ENCODE measurements at places on chromosomes 2 and 18.

- DNase-seq, result no peak
Observed at GRCh38 chr2:72889991-72890390, 2.8 kb downstream of the SPR start.

GRCh38 chr2:194264586-194264985 is 1392.4 kb upstream of the SLC39A10 start:
- DNase-seq, result no peak

DNA sequence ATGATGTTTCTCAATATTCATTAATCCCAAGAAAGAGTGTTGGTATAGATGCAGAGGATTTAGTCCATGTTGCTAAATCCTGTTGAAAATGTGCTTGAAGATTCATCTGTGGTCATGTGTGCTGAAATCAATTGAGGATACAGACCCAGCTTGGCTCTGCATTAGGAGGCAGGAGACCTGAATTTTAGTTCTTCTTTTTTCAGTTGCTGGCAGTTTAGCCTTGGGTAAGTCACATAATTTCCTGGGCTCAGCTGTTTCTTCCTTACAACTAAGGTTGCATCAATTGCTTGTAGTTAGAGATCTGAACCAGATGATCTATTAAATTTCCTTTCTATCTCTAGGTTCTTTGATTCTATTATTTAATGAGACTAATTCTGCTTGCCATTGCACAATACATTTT is 54.4 kb downstream of the SETBP1 start:
- DNase-seq, result no peak

DNA sequence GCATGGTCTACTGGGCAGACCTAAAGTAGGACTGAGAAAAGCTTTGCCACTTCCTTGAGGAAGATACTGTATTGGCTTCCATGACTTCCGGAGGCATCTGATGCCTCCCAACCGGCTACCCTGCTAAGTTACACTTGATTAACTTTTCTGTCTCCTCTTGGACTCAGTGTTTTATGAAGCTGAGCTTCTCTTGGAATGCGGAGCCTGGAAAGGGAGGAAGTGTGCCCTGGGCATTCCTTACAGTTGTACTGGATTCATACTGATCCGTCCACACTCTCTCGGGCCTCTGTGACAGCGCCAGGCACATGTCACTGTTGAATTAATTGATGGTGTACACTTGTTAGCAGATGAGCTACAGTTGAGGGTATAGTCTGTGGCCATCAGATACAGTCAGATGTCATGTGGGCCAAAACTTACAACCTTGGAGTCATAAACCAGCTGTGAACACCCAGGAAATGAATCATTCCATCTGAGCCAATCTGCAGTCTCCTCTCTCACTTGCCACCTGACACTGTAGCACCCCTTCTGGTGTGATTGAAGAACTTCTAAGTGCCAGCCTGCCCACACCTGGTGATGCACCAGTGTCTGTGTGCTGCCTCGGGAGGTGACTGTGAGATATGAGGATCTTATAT is 122.5 kb downstream of the FHOD3 start:
- no peak for DNase-seq

DNA sequence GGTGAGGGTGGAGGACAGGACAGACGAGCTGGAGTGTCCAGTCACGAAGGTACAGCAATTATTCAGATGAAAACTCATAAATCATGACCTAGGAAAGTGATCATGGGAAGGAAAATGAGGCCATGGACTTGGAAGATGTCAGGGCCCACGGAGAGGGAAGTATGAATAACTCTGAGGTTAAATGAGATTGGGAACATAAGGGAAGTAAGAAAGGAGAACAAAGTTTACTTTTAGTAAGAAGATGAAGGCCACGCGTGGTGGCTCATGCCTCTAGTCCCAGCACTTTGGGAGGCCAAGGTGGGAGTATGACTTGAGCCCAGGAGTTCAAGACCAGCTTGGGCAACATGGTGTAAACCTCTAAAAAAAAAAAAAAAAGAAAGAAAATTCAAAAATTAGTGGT is 56.2 kb downstream of the AQP4 start:
- DNase-seq, result no peak

- DNase-seq, result peak; percentile 11
Observed at GRCh38 chr18:13558124-13558523, 168.2 kb downstream of the FAM210A start.

- DNase-seq, result no peak
Observed at GRCh38 chr18:46663539-46663938, 6.5 kb upstream of the LOXHD1 start.

- no peak for DNase-seq
Observed at GRCh38 chr2:240565333-240566202, 2.7 kb upstream of the RNPEPL1 start.

DNA sequence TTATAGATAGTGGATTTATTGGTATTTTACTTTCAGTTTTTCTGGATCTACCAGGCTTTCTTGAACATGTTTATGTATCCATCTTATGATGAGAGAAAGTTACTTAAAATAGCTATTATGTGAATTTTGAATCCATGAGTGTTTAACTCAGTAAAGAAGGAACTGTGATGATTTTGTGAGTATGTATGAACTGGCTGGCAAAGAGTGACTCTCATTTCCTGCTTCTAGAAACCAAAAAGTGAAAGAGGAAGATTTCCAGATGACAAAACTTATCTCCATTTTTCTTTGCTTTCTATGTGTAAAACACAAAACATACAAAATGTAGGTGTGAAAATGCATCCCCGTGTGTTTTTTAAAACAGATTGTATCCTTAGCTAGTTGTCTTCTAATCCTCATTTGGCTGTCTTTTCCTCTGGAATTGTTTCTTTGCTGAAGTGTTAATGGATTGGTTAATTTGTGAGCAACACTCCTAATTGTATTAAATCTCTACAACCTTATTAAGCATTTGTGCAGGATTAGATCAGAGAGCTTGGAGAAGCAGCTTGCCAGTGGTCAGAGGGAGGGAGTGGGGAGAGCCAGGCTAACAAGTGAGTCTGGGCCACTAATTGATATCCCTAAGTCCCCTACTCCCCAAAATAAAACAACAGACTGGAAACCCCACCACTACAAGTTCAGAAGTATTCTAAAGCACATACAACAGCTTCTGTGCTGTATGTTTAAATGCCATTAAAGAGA is 23.9 kb downstream of the PTPRM start:
- DNase-seq, result no peak

DNA sequence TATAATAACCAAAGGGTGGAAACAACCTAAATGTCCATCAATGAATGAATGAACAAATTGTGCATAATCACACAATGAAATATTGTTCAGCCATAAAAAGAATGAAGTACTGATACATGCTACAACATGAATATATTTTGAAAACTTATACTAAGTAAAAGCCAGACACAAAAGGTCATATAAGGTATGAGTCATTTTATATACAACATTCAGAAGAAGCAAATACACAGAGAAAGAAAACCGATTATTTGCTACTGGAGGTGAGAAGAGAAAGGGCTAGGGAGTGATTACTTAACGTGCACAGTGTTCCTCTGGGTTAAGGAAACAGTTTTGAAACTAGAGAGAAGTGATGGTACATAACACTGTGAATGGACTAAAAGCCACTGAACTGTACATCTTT is 105.3 kb downstream of the GORASP2 start:
- no peak for DNase-seq

DNA sequence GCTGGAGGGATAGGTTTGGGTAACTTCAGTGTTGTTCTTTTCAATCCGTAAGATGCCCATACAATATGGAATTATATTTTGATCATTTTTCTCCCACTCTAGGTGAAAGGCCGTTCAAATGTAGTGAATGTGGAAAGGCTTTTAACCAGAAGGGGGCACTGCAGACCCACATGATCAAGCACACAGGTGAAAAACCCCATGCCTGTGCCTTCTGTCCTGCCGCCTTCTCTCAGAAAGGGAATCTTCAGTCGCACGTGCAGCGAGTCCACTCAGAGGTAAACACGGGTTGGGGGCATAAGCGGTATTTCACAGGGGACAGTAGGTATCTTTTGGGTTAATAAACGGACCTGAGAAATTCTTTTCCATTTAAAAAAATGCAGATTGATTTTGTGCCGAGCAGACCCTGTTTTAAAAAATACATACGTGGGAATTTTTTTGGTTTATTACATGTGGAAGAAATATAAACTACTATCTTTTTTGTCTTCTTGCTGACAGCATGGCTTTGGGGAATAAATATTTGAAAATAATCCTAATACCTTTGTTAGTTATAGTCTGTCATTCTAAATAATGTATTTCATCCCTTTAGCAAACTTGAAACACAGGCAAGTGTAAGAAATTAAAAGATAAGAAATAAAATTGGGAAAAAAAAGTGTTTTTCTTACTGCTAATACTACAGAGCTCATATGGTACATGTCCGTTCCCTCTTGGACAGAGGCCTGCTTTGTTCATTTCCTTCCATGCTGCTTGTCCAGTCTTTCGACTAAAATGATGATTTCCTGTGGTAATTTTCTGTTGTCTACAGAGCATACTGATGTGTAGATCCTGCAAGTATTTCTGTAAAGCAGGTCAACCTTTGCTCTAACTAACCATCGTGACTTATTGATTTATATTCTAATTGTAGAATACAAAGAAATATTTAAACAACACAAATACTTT is 53.3 kb downstream of the ZNF236 start:
- peak; percentile 64 for DNase-seq

GRCh38 chr2:80651435-80651834 is 346.9 kb upstream of the LRRTM1 start:
- no peak for DNase-seq

DNA sequence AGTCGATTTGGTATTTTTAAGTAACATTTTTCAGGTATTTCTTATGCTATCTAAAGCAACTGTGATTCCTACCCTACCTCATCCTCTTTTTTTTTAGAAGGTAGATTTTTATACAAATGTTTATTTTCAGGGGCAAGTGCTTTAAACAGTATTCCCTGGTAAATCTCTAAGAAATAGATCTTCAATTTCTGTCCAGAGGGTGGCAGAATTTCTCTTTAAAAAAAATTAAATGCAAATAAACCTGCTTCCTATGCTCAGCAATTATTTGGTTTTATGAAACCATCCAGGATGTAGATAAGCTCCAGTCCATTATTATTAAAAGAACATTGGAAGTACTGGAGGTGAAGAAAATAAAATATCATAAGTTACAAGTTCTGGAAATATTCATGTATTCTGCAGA is 191.9 kb downstream of the MYO3B start:
- DNase-seq, result peak; percentile 17

DNA sequence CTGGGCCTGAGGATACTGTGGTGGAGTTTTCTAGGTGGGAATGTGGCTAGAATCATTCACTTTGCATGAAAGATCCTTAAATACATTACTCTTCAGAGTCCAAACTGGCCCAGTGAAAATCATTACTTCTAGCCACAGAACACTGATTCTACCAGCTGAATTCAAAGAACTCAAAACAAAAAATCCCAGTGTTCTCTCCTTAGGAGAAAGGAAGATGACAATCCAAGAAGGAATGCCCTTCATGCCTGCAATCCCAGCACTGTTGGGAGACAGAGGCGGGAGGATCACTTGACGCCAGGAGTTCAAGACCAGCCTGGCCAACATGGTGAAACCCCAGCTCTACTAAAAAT is 35.2 kb downstream of the FAM228A start:
- no peak for DNase-seq

GRCh38 chr2:26455037-26455669 is 22.8 kb downstream of the OTOF start:
- DNase-seq, result no peak

- no peak for DNase-seq
Observed at GRCh38 chr2:151334082-151334815, 23.1 kb upstream of the TNFAIP6 start.

DNA sequence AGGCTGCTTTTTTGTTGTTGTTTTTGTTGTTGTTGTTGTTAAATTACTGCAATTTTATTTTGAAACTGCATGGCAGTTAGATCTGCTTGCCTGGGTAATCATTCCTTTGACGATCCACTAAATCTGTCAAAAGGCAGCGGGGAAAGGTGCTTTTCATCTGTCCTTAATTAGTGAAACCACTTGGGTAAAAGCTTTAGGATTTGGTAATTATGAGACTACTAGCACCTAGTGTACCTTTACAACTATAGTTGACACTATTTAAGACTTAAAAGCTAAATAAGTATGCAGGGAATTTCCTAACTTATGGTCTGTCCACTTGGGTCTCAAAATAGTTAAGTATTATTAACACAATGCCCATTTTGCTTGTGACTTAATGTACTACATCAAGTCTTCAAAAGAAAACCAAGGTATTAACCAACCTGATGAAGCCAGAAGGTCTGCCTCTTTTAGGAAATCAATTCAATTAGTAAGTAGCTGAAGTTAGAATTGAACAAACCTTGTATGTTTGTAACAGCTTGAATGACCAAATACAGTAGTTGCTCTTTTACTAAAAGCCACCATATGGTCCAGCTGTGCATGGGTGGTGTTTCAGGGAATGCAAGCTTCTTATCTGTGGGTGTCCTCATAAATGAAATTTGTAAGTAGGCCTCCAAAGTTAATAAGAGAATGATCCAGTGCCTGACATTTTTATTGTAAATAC is 44.8 kb downstream of the NAB1 start:
- no peak for DNase-seq

DNA sequence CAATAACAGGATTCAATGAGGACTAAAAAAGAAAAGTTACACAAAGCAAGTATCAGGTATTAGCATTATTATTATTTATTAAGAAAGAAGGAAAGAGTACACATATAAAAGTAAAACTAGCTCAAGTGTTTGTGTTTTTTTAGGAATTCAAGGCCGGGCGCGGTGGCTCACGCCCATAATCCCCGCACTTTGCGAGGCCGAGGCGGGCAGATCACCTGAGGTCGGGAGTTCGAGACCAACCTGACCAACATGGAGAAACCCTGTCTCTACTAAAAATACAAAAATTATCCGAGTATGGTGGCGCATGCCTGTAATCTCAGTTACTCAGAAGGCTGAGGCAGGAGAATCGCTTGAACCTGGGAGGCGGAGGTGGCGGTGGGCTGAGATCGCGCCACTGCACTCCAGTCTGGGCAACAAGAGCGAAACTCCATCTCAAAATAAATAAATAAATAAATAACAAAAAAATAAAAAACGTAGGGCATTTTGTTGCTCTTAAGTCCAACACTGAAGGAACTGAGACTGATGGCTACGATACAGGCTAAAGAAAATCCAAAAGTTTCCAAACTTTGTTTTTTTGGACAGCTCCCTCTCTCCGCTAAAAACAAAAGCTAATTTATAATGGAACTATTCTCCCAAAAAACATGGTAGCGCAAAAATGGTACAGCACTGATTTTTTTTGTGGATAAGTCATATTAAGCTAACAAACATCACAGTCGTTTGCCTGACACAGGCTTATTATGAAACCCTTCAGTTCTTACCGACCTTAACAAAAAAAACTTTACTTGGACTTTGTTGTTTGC is 1.7 kb downstream of the TRAPPC8 start:
- no peak for DNase-seq
